ENCODE measurements at places on chromosomes 7 and 10.

DNA sequence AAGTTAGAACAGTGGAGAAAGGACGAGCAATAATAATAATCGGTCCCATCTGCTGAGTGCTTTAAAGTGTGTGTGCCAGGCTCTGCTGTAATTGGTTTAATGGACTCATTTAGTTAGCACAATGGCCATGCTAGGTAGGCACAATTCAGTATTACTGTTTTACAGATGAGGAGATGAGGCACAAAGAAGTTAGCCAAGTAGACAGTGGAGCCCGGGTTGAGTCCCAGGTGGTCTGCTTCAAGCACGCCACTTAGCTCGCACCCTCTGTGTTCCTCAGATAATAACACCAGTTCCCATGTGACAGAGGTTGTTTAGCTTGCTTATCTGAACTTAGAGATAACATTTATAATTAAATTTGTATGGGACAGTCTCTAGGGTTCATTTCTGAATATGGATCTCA, 101.6 kb upstream of the GJD4 start:
- DNase-seq = no peak

DNA sequence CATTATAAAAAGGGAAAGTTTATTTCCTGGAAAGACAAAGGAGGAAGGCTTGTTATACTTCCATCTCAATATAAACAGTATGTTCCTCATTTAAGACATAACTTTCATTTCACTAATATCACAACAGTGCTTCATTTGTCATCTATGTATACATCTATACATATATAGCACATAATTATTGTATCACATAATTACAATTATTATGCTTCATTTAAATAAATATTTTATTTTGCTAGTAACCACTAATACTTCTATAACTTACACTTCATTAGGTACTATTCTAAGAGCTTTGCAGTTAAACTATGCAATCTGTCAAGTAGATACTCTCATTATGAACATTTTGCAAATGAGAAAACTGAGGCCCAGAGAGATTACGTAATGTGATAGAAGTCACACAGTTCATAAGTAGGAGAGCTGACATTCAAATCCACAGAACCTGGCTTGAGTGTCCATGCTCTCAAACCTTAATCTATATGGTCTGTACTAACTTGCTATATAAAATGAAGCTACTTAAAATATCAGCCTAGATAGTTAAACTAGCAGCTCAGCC, 86.5 kb downstream of the PPP1R3A start:
- DNase-seq = no peak

- no peak for DNase-seq
These were observed 210.1 kb downstream of the TNS3 start for GRCh38 chr7:47371733-47372368.

- peak; percentile 78 for DNase-seq
These were observed 15.5 kb downstream of the CYTH3 start for GRCh38 chr7:6256677-6257535.

GRCh38 chr7:42096681-42097561, 140.1 kb downstream of the GLI3 start:
- DNase-seq = no peak

DNA sequence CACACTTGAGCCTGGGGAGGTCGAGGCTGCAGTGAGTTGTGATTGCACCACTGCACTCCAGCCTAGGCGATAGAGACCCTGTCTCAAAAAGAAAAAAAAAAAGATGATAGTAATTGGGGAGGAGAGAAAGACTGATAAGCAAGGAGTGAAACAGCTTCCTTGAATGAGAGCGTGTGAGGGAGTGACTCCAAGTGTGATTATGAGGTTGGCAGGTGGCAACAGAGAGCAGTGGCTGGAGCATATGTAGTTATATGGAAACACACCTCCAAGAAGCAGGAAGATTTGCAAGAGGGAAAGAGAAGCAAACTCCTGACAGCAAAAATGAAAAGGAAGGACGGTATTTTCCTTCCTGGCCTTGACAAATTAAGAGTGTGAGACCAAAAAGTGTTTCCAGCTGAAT, 50.4 kb downstream of the VKORC1L1 start:
- no peak for DNase-seq

- DNase-seq = no peak
These were observed 123.4 kb upstream of the PDLIM1 start for GRCh38 chr10:95414016-95414830.

DNA sequence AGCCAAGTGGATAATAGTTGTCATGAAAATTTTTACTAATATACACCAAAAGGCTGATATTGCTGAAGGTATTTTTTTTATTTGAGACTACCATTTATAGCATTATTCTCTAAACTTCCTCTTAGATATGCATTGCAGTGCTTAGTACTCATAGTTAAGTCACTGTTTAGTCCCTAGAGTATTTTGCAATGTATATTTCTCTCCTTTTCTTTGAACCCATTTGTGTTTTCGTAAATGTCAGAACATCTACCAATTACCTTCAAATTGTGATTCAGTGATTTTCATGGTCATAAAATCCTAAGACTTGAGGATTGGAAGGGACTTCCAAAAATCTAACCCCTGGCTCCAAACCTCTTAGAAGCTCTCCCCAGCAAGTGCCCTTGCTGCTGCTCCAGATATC, 21.5 kb upstream of the CYP26C1 start:
- no peak for DNase-seq

- no peak for DNase-seq
These were observed 508.8 kb downstream of the CCSER2 start for GRCh38 chr10:84837041-84837812.

DNA sequence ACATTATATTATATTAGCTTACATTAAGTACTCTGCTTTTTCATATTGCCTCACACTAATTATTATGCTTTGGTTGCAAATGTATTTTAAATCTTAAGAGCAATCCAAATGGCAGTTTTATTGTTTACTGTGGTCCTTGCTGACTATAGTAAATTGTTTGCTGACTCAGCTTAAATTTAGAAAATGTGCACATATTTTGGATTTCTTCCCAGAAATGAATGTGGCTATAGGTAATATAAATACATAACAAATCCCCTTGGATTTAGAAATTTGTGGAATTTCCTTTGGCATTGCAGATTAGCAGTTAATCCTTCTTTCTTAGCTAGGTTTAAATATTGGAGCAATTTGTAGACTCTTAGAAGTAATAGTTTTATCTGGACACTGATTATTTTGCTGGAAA, 565.8 kb downstream of the NRG3 start:
- DNase-seq = no peak

- no peak for DNase-seq
These were observed 96.5 kb upstream of the FAM20C start for GRCh38 chr7:95863-96260.

GRCh38 chr7:51467384-51468017, 150.9 kb upstream of the COBL start:
- DNase-seq = no peak

GRCh38 chr7:144158861-144159260, 24.4 kb upstream of the CTAGE4 start:
- no peak for DNase-seq

DNA sequence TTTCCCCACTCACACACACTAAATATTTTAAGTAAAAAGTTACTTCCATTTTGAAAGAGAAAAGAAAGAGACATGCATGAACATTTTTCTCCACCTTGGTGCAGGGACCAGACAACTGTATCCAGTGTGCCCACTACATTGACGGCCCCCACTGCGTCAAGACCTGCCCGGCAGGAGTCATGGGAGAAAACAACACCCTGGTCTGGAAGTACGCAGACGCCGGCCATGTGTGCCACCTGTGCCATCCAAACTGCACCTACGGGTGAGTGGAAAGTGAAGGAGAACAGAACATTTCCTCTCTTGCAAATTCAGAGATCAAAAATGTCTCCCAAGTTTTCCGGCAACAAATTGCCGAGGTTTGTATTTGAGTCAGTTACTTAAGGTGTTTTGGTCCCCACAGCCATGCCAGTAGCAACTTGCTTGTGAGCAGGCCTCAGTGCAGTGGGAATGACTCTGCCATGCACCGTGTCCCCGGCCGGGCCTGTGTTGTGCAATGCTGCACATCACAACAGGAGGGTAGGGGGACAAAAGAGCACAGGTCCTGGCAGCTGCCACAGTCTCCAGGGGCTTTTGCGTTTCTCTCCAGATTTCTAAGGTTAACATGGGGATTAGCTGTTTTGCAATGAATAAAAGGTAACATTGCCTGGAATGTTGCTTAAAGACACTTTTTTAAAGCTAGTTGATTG, 146.5 kb downstream of the EGFR start:
- DNase-seq = no peak

- DNase-seq = no peak
These were observed 219.2 kb downstream of the C7orf25 start for GRCh38 chr7:42692621-42693020.

GRCh38 chr7:94445696-94446194, 51.0 kb downstream of the COL1A2 start:
- DNase-seq = no peak

DNA sequence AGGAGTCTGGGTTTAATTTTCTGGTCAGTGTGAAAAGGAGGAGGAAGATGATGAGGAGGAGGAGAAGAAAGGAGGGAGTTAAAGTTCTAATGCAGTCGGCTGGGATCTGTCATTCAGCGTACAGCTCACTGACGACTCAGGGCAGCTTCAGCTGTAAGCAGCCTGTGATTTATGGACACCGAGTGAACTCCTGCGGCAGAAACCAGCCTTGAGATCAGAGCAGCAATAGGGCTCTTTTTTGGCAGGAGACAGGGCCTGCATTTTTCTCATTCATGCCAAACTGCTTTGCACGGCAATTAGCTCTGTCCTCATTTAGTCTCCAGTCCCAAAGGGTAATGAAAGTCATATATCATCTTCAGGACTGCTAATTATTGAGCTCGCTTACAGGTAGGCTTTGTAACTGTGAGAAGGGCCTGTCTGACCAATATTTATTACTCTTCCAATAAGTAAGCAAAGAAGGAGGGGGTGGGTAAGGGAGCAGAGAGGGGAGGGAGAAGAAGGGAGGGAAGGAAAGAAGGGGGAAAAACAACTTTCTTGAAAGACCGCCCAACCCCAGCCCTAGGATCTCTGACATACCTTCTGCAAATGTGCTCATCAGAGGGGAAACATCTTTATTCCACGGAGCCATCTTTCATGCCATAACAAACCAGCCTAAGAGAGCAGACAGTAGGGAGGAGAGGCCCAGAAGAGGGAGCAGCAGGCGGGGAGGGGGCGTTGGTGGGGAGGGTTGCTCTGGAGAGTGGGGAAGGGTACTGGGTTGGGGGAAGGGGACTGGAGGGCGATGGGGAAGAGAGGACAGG, 48.1 kb upstream of the COMTD1 start:
- no peak for DNase-seq

- DNase-seq = peak; percentile 46
These were observed 168.2 kb downstream of the NRF1 start for GRCh38 chr7:129779602-129780256.

DNA sequence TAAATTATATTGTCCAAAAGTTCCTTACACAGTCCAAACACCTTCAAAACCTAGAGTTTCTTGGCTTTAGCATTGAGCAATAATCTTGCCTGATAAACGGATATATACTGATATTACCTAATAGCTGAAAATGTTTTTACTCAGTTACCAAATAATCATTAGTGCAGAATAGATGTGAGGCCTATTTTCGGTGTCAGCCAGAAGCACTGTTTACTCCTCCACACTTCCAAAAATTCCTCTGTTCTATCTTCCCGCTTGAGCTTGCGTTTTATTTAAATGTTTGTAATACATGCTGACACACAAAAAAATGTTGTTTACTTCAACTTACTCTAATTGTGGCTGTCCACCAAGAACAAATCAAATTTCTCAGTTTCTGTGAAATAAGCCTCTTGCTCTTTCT, 606.2 kb upstream of the TEX47 start:
- no peak for DNase-seq

GRCh38 chr10:59405235-59405634, 42.9 kb upstream of the FAM13C start:
- no peak for DNase-seq

DNA sequence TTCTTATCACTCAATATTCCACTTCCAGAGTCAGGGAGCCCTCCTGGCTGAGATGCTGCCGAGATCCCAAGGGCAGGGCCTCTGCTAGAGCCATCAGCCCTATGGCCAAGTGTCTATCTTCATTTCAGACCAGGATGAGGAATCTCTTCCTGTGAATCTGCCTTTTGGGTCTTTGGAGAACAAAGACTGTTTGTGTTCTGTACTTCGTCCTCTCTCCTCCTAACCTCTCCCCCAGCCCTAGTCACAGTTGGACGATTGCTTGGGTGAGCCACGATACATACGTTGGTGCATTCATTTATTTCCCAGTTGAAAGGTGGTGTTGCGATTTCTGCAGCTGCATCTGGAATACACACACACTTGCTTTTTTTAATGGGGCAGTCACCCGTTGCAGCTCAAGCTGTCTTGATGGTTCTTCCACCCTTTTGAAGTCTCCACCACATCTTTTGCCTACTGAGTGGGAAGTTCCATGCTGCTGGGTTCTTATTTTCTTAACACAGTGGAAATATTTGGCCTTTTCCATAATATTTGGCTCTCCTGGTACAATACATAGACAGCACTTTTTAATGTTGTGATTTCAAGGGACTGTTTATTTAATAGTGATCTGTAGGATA, 26.7 kb downstream of the SH3PXD2A start:
- no peak for DNase-seq

GRCh38 chr7:5218564-5219360, 28.7 kb downstream of the WIPI2 start:
- peak; percentile 81 for DNase-seq

DNA sequence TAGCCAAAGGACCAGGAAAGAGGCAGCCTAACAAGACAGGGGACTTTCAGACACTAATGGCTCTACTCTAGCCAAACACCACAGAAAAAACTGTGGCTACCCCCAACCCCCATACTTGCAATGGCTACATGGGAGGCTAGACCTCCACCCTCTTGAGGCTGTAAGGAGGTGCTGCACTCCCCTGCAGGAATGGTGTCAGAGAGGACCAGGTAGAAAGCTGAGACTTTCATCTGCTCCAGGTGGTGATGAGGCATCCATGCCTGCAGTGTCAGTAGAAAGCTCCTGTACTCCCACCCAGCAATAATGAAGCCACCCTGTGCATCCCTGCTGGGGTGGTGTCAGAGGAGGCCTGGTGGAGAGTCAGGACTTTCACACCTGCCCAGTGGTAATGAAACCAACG, 18.9 kb upstream of the SORCS3 start:
- DNase-seq = no peak

DNA sequence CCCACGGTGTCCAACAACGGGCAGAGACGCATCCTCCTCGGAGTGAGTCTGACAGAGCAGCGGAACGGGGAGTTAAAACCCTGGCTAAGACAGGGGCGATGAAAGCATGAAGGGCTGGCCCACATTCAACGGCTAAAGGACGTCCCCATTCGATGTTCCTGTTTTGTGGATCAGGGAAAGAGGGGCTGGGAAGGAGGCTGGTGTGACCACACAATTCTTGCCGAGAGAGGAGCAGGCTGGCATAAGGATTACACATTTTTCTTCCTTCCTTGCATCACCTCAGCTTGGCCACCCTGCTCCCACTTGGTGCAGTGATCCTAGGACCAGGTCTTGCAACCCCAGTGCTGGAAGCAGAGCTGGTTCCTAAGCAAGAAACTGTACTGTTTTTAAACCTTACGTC, 67.7 kb downstream of the GNA12 start:
- DNase-seq = no peak

DNA sequence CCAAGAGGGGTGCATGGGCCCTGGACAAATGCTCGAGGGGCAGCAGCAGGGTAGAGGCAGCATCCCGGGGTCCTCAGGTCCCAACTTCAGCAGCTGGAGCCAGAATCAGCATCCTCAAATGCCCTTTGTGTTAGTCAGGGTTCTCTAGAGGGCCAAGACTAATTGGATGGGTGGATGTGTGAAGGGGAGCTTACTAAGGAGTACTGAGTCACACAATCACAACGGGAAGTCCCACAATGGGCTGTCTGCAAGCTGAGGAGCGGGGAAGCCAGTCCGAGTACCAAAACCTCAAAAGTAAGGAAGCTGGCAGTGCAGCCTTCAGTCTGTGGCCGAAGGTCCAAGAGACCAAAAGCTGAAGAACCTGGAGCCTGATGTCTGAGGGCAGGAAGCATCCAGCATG, 162.9 kb upstream of the TCERG1L start:
- no peak for DNase-seq

All from common myeloid progenitor, CD34-positive (primary cell).